ENCODE measurements at places on chromosomes 16 and 17.

- no peak for DNase-seq
Measured at GRCh38 chr17:12745486-12745885, 43.8 kb upstream of the ARHGAP44 start.

- no peak for DNase-seq
Measured at GRCh38 chr16:3485821-3486505, 9.3 kb downstream of the C16orf90 start.

DNA sequence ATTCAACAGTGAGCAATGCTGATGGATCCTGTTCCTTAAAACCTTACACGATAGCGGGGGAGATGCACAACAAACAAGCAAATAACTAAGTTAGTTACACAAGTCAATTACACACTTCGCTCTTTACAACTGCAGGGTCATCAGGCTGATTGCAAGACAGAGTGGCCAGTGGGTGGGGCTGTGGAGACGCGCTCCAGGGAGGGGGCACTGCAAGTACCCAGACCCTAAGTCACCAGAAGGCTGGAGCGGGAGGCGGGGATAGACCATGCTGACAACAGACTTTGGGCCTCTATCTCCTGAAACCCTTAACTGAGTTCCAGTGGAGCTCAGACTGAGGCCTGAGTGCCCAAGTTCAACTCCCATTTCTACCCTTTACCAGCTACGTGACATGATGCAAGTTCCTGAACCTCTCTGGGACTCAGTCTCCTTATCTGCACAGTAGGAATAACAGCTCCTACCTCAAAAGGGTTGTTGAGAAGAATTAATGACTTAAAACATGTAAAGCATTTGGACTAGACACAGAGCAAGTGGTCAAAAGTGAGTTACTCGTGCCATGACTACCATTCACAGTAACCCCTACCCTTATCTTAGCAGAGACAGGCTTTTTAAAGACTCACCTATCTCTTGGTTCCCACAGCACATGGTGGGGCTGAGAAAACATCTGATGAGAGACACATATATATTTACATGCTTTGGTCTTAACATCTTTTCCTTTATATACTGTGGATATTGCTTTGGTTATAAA, 10.4 kb downstream of the CPPED1 start:
- DNase-seq = no peak

- DNase-seq = no peak
Measured at GRCh38 chr17:31431852-31432658, 40.6 kb downstream of the RAB11FIP4 start.

All from fibroblast of pulmonary artery (primary cell).